Activated naive CD8-positive, alpha-beta T cell treated with anti-CD3 and anti-CD28 coated beads for 36 hours (primary cell): ENCODE measurements at places on chromosomes 16 and 17.

- DNase-seq, result no peak
Measured at GRCh38 chr17:72618001-72618509, 474.4 kb downstream of the SLC39A11 start.

DNA sequence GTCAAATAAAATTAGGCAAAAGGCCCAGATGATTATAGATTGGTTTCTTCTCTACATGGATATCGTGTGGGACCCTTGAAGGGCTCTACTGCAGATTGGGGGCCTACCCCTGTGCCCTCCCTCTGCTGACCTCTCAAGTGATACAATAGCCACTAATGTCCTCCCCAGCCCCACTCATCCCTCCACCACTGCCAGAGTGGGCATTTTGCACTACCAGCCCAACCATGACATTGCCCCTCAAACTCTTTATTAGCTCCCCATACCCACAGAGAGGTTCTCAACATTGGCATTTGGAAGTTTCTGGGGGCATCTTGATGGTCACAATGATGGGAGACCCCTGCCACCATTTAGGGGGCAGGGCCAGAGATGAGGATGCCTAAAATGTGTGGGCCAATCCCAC is 41.8 kb downstream of the CCDC182 start:
- no peak for DNase-seq

DNA sequence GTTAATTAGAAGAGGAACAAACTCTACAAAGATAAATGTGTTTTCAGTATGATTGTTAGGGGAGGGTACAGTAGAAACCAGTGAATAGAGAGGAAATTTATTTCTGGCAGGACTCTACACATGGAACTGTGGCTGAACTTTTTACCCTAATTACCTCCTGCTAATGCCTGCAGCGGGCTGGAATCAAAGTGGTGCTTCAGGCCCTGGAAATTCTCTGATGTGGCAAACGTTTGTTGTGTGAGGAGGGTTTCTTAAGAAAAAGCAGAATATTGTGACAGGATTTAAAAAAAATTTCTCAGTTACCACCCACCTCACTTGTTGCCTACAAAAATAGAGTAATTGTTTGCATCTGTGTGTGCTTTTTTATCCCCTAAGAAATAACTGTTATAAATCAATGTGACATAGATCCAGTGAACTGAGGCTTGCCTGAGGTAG is 154.5 kb downstream of the BCAS3 start:
- DNase-seq, result no peak

GRCh38 chr16:53925107-53925410 is 221.1 kb downstream of the FTO start:
- DNase-seq, result no peak

DNA sequence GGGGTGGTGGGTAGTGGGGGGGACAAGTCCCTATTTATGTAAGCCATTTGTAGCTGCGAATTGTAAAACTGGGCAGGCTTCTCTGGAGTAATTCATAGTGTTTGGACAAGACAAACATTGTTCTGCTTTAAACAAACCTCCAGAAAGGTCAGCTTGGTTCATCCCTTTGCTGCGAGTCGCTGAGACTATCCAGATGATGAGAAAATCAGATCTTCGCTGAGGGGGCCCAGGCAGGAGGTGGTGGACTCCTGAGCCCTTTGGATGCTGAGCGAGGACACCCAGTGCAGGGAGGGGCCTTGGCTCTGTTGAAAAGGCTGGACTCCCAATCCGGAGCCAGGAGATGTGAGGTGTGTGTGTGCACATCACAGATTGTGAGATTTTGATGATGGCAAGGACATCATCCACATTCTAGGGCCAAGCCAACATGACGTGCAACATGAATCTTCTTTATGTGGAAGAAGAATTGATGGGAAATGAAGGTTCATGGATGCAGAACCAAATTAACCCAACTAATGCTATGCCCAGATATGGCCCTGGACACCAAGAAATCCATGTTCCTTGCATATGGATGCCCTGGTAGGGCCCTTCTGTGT is 15.0 kb upstream of the NTN1 start:
- DNase-seq, result no peak

DNA sequence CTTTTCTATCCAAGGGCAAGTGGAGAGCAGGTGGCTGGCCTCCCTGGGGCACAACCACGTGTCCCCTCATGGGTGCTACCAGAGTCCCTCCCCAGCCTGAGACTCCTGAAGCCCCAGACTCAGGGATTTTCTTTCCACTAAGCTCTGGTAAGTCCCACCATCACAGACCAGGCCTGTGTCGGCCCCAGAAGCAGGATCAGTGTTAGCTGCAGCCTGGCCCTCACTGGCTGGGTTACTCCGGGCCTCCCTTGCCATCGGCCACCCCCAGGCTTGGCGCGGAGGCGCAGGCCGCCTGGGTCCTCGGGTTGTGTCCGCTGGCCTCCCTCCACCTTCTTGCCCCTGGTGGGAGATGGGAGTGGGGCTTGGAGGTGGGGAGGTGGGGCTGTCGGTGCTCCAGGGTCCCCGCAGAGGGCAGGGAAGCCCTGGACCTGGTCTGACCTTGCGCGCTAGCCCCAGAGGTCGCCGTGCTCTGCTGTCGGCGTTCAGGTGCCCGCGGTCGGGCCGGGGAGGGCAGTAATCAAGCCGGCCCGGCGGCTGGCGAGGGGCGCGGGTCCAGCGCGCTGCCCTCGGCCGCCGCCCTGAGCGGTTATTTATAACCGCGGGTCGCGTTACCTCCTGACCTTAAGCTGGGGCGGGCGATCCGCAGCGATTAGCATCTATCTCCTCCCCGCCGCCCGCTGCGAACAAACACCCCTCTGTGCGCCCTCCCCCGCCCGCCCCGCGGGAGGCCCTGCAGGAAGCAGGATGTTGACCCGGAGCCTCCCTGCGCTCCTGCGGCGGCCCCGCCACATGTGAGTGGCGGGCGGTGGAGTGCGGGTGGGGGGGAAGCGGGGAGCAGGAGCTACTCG is 78.1 kb upstream of the TOB1 start:
- peak; percentile 84 for DNase-seq

DNA sequence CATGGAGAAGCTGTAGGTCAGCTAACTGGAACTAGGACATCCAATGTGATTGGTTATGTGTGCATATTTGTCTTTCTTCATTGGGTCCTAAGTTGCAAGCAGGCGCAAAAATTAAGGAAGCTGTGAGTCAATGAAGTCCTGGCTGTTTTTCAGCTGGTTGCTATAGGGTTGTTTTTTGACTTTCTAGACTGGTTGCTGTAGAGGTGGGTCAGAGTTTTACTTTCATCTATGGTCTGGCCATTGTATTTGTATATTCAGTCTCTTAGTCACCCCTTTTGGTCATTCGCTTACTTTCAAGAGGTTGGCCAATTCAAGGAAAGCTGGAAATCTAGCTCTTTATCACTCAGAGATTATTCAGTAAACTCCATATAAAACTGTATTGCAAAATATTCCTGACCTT is 62.0 kb upstream of the AMZ2 start:
- no peak for DNase-seq

- DNase-seq, result peak; percentile 76
Measured at GRCh38 chr16:31476303-31477219, 4.6 kb downstream of the TGFB1I1 start.

- peak; percentile 54 for DNase-seq
Measured at GRCh38 chr17:50865060-50865867, 890 bp downstream of the TOB1 start.

DNA sequence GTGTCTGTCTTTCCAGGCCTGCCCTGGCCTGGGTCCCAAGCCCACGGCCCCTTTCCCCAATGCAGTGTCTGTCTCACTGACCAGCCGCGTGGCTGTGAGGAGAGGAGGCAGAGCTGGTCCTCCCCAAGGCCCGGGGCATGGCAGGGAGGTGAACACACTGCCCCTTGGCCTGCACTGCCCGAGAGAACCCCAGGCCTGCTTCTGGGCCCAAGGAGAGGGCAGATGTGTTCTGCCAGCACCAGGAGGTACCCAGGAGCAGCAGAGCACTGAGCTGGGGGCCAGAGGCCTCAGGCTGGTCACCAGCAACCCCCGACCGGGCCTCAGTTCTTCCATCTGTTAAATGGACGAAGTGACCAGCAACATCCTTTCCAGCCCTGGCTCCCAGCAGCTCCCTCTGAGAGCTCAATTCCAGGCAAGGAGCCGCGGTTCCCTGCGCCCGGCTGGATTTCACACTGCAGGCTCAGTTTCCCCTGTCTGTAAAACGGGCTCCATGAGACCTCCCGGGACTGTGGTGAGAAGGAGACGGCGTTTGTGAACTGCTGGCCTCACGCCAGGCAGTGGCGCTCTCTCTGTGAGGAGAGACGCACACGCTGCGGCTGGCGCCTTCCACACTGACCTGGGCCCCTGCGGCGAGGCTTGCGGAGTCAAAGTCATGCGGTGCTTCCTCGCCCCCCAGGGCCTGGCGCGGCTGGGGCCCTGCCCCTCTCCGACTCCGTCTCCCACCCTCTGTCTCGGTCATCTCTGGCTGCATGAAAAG is 8.1 kb upstream of the ZFPM1 start:
- no peak for DNase-seq

GRCh38 chr17:1773696-1774181 is 11.9 kb downstream of the SERPINF1 start:
- no peak for DNase-seq

DNA sequence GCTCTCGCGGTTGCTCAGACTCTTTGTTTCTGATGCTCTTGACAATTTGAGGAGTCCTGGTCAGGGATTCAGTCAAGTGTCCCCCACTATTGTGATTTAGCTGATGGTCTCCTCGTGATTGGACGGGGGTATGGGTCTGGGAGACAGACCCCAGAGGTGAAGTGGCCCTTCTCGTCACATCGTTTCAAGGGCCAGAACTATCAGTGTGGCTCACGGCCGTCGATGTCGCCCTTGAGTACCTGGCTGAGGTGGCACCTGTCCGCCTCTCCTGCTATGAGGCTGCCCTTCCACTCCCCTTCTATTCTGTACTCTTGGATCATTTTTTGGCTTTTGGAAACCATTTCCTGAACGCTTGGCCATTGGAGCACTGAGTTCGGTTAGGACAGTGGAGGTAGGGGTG is 7.4 kb upstream of the MEAK7 start:
- no peak for DNase-seq

- DNase-seq, result no peak
Measured at GRCh38 chr16:11632455-11632939, 35.8 kb upstream of the SNN start.

- DNase-seq, result no peak
Measured at GRCh38 chr17:49259663-49260010, 29.1 kb upstream of the PHOSPHO1 start.

DNA sequence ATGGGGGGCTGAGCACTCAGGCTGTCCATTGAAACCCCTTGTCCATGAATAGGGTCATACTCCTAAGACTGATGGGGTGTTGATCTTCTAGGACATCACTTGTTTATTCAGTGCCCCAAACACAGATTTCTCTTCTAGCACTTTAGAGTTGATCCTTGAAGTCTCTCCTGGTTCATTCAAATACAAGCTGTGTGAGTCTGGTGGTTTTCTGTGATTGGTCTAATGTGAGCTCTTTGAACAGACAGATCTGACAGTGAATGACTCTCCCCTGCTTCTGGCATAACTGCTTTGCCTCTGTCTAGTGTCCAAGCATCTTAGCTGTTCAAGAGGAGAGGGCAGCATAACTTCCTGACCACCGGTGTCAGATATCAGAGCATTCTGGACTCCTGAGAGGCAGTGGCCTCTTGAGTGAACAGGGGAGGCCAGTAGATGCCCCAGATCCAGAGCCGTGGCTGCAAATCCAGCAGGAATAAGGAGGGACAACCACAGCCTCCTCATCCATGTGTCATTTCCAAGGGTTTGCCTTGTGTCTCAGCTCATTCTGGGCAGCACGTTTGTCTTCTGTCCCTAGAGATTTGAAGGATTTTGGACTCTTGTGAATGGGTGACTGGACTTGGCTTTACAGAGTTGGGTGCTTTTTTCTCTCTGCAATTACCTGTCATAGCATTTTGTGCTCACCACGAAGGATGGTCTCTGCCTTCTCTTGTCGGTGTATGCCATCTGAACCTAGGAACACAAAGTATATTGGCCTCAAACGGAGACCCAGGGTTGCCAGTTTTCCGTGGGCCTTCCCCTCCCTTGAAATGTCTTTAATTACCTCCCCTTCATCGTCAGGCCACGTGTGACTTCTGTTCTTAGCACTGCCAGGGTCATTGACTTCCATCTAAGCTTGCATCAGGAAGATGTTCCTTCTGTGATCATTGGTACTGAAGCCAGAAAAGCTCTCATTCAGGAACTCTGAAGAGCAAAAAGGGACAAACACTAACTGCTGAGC is 13.9 kb upstream of the CLEC18C start:
- no peak for DNase-seq

DNA sequence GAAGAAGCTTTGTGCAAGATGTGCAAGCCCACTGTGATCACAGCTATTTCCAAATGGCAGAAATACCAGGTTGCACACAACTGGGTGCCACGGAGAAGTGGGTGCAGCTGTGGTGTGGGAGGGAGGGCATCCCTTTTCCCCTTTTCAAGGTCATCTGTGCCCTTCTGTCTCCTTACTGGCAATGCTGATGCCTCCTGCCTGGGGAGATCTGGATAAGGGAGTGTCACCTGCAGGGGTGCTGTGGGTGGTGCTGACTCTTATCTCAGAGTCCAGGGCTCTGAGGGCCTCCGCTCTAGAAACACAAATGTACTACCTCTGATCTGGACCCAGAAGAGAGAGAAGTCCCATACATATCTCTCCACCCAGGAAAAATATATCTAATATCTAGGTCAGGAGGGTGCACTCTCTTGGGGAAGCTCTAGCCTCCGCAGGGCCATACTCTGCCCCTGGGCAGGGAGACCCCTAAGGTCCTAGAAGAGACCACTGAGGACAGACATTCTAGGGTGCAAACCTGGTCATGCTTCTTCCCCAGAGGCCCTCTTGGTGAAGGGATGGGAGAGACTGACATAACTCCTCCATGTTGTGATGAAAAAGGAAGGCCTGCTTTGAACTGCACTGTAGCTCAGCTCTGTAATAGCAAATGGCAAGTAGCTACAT is 18.5 kb downstream of the NPRL3 start:
- no peak for DNase-seq

GRCh38 chr17:8914554-8914953 is 47.1 kb upstream of the PIK3R6 start:
- DNase-seq, result no peak

GRCh38 chr17:14297161-14297851 is 3.6 kb upstream of the HS3ST3B1 start:
- peak; percentile 52 for DNase-seq

DNA sequence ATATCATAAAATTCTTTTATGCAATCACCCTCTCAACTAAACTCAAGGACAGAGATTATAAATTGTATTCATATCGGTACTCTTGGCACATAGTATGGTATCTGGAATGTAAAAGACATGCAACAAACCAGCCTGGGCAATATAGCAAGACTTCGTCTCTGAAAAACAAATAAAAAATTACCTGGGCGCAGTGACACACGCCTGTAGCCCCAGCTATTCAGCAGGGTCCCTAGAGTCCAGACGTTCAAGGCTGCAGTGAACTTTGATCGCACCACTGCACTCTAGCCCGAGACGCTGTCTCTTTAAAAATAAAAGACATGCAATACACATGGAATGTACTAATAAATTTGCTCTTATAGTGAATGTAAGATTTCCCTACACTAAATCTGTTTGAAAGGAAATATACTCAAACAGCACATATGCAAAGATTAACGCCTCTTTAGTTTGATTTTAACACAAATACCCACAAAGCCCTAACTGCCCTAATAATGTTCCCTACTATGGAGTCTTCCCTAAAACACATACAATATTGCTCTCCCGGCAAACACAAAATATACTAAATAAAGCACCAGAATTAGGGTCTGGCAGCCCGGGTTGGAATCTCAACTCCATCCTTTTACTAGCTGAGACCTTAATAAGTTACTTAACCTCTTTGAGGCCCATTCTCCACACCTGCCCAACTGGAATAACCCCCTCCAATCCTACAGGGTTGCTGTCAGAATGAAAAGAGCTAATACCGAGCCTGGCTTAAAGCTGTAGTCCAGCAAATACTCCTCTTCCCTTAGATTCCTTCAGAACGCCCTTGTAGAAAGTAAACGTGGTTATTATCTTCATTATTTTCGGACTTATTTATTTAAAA is 1.2 kb downstream of the ABCA5 start:
- no peak for DNase-seq
